Mesendoderm (in vitro differentiated cells): ENCODE measurements at places on chromosomes 16 and 17.

GRCh38 chr16:30397056-30397455 lies 1.8 kb downstream of the ZNF48 start:
- H3K27ac ChIP-seq, result no peak overlapping the region
- H3K4me3 ChIP-seq, result no peak overlapping the region
- H3K36me3 ChIP-seq, result no peaks in the 10 kb centered on the region
- H3K27me3 ChIP-seq, result no peaks in the 10 kb centered on the region
- no peaks in the 10 kb centered on the region for H3K4me1 ChIP-seq
- DNase-seq, result no peak

DNA sequence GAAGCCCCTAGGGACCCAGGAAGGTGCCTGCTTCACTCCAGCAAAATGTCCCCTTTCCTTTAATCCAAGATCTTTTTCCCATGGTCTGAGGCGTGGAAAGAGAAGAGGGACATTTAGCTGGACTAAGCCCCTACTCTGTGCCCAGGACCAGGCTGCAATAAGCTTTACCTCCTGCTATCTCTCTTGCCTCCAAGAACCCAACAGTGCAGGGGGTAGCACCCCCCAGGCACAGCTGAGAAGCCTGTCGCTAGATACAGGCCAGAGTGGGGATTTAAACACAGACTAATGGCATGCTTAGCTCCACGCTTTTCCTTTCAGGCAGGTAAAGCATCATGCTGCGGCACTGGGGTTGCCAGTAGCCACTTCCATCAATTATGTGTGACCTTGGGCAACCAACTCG lies 24.5 kb upstream of the CCL1 start:
- H3K36me3 ChIP-seq, result no peaks in the 10 kb centered on the region
- H3K27me3 ChIP-seq, result no peaks in the 10 kb centered on the region
- H3K4me3 ChIP-seq, result no peak overlapping the region
- no peak for DNase-seq
- H3K4me1 ChIP-seq, result peaks cover 2% of the 10 kb centered on the region

- DNase-seq, result peak; percentile 78
- no peak overlapping the region for H3K4me3 ChIP-seq
- H3K36me3 ChIP-seq, result no peaks in the 10 kb centered on the region
- peaks cover 7% of the 10 kb centered on the region for H3K4me1 ChIP-seq
Observed at GRCh38 chr17:41962768-41963434, 3.7 kb upstream of the CNP start.

DNA sequence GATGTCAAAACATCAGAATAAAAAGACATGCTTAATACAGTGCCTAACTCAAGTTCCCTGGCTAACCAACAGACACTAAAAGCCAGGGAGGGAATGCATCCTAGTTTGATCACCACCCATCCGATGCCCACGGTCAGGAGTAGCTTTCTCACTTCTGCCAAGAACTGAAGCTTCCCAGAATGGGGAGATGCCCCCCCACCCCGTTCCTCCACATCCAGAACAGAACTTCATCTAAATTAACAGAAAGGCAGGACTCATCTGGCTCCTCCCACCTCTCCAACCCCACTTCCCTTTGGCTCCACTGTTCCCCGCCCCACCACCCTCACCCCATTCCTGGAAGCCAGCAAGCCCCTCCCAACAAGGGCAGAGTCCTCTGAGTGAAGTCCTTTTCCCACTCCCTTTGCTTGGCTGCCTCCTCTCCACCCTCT lies 33.7 kb downstream of the GDE1 start:
- H3K27ac ChIP-seq, result no peak overlapping the region
- peaks cover 8% of the 10 kb centered on the region for H3K4me1 ChIP-seq
- H3K27me3 ChIP-seq, result no peaks in the 10 kb centered on the region
- no peak overlapping the region for H3K4me3 ChIP-seq
- no peaks in the 10 kb centered on the region for H3K36me3 ChIP-seq

GRCh38 chr17:77098884-77099545 lies 41.8 kb upstream of the SEC14L1 start:
- DNase-seq, result no peak
- no peak overlapping the region for H3K27ac ChIP-seq
- no peaks in the 10 kb centered on the region for H3K27me3 ChIP-seq
- H3K36me3 ChIP-seq, result peaks cover 8% of the 10 kb centered on the region

DNA sequence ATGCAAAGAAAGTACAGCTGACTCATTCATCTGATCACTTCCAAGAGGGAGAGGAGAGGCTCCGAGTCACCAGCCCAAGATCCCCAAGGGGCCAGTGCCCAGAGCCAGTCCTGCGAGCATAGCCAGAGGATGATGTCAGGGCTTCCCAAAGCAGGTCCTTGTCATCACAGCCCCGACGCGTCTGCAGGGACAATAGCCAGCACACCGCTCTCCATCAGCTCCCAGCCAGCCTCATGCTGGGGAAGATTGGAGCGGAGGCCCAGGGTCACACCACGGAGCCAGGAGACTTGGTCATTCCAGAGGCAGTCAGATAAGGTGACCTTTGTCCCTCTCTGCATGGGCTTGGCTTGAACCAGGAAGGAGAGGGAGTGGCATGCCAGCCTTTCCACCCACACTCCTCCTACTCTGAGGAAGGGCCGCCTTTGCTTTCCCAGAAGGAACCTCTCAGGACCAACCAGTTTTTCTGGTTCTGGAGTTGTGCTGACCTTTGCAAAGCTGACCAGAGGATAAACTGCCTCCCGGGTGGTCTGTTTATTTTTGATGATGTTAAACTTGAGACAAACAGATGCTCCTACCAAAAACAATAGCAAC lies 58.3 kb upstream of the ARHGAP44 start:
- no peaks in the 10 kb centered on the region for H3K36me3 ChIP-seq
- H3K27ac ChIP-seq, result peak overlapping the region; percentile 67
- peak; percentile 99 for DNase-seq
- H3K27me3 ChIP-seq, result no peaks in the 10 kb centered on the region
- H3K4me3 ChIP-seq, result no peak overlapping the region
- H3K4me1 ChIP-seq, result peaks cover 15% of the 10 kb centered on the region

DNA sequence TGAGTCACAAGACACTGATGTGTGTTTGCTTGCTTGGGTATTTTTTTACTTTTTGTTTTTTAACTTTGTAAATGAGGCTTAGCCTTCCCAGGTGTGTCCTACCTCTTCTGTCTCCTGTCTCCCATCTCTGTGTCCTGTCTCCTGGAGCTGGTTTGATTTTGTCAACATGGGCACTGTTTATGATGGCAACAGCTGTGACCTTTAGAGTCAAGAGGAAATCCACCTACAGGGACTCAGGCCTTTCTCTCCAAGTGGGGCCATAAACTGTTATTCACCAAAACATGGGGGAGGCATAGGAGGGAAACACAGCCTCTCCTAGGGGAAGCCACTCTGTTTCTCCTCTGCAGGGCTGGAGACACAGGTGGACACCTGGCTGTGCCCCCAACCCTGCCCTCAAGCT lies 13.1 kb upstream of the PLCG2 start:
- no peak overlapping the region for H3K27ac ChIP-seq
- H3K36me3 ChIP-seq, result no peaks in the 10 kb centered on the region

DNA sequence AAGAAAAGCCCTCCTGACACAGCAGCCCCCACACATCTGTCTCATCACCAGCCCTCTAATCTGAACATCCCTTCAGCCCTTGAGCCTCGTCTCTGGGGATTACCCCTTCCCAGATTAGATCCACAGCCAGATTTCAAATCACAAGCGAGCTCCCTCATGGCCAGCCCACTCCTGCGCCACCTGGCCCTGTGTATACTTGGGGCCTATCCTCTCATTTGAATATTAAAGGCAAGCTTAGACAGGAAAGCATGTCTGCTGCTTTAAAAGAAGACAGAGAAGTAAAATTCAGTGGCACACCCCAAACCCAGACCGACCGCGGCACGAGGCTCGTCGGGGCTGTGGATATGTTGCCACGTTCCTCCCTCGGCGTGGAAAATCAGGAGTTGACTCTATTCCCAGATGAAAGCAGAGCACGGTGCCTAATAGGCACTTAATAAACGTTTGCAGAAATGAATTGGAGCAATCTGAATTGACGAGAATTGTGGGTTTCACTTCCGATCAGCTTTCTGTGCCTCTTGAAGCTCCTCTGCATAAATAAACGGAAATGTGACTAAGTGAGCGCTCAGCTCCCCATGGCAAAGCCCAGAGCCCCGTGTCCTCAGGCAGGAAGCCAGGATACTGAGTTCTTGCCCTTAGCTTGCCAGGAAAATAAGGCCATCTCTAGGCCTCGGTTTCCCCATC lies 108.0 kb downstream of the CCDC182 start:
- no peak overlapping the region for H3K27ac ChIP-seq
- DNase-seq, result no peak
- no peaks in the 10 kb centered on the region for H3K27me3 ChIP-seq
- H3K36me3 ChIP-seq, result no peaks in the 10 kb centered on the region
- H3K4me1 ChIP-seq, result peaks cover 2% of the 10 kb centered on the region

DNA sequence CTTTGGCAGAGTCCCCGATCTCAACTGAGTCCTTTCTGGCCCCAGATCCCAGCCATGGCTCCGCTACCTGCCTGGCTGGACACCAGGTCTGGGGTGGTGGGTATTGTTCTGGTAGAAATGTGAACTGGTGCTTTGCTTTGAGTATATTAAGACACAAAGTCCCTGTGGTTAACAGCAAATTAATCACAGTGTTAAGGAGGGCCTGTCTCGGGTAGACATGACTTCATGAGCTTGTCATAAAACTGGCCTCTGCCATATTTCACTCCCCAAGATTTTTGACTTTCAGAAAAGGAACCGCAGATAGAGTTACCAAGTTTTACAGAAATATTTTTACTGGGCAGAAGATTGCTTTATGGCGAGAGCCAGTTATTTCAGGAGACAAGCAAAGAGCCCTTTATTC lies 19.5 kb downstream of the NKD1 start:
- no peak overlapping the region for H3K4me3 ChIP-seq
- DNase-seq, result no peak
- H3K4me1 ChIP-seq, result no peaks in the 10 kb centered on the region
- no peaks in the 10 kb centered on the region for H3K27me3 ChIP-seq
- peaks cover 3% of the 10 kb centered on the region for H3K36me3 ChIP-seq
- H3K27ac ChIP-seq, result no peak overlapping the region

GRCh38 chr17:32609884-32610650 lies 123.3 kb downstream of the CDK5R1 start:
- H3K4me1 ChIP-seq, result peaks cover 4% of the 10 kb centered on the region
- no peak overlapping the region for H3K27ac ChIP-seq
- no peaks in the 10 kb centered on the region for H3K27me3 ChIP-seq
- no peak overlapping the region for H3K4me3 ChIP-seq

DNA sequence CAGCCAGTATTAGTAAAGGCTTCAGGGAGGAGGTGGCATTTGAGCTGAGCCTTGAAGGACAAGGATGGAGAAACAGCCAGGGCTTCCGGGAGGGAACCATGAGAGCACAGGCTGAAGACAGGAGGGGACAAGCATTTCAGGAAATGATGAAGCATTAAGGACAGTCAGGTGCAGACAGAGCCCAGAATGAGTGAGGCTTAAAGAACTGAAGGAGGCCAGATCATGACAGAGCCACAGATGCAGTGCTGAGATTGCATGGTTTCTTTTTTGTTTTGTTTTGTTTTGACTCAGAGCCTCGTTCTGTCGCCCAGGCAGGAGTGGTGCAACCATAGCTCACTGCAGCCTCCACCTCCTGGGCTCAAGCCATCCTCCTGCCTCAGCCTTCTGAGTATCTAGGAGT lies 211.5 kb downstream of the SOX9 start:
- H3K36me3 ChIP-seq, result no peaks in the 10 kb centered on the region
- H3K27me3 ChIP-seq, result no peaks in the 10 kb centered on the region
- no peak overlapping the region for H3K27ac ChIP-seq

GRCh38 chr17:74935585-74936469 lies at the start of gene OTOP3:
Gene OTOP3, plus strand, starts transcription at chr17:74935898. Its CDS starts 24 bp downstream, at chr17:74935922.
- H3K4me1 ChIP-seq, result no peaks in the 10 kb centered on the region
- peaks cover 25% of the 10 kb centered on the region for H3K27me3 ChIP-seq
- no peak within 1 kb of the TSS for H3K27ac ChIP-seq
- no peak within 1 kb of the TSS for H3K4me3 ChIP-seq
- no peak for DNase-seq

GRCh38 chr16:20249211-20249610 lies 78.1 kb downstream of the GP2 start:
- no peaks in the 10 kb centered on the region for H3K27me3 ChIP-seq
- DNase-seq, result no peak
- H3K36me3 ChIP-seq, result no peaks in the 10 kb centered on the region

- no peaks in the 10 kb centered on the region for H3K4me1 ChIP-seq
- no peak for DNase-seq
- H3K27me3 ChIP-seq, result no peaks in the 10 kb centered on the region
Observed at GRCh38 chr16:57929250-57929649, 41.7 kb downstream of the CNGB1 start.

DNA sequence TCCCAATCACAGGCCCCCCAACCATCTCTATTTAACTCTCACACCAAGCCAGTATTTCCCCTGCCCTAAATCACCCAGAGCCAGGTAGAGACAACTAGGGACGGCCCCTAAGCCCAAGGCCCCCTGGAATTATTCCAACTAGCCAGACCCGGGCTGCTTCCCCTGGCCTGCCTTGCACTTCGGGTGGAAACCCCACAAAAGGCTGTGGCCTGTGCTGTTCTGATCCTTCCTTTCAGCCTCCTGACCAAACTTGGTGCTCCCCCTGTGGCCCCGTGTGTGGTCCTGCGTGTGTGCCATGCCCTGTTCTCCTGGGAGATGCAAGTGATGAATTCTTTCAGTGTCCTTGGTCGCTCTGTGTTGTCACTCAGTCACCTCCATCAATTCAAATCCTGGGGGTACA lies 14.9 kb downstream of the CCL17 start:
- no peaks in the 10 kb centered on the region for H3K27me3 ChIP-seq
- no peak overlapping the region for H3K27ac ChIP-seq
- H3K4me3 ChIP-seq, result no peak overlapping the region
- no peaks in the 10 kb centered on the region for H3K36me3 ChIP-seq

DNA sequence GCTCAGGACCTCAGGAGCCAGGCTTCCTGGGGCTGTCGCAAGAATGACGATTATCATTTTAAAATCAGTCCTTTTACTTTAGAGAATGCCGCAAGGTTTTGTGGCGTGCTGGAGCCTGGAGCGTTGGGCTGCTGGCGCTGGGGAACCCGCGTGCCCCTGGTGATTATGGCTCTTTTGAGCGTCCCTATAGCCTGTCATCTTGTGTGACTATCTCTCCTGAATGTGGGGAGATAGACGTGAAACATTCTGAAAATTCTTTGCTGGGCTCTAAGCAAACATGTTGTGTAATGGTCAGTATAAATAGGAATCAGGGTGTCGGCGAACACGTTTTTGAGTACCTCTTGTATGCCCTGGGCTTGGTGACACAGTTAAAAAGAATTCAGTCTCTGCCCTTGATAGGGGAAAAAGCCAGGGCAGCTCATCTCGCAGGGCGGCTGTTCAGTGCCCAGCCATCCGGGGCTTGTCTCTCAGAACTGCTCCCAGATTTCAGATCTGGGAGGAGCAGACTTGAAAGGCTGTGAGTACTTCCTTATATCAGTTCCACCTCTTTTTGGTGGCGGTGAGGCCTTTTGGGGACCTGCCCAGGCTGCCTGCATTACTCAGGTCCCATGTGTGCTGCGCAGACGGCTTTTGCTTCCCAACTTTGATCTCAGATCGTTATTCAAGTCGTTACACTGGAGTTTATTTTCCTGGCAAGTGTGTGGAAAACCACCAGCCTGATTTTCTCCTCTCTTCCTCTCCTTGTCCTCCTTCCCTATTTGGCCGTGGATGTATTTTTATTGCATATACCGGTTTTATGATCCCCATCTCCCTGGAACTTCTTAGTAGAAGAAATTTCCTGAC lies 973 bp downstream of the SLC7A6 start:
- no peaks in the 10 kb centered on the region for H3K27me3 ChIP-seq
- peak; percentile 86 for DNase-seq
- peak overlapping the region; percentile 77 for H3K27ac ChIP-seq
- no peaks in the 10 kb centered on the region for H3K36me3 ChIP-seq
